Psoas muscle (tissue), 8 donors: ENCODE measurements at places on chromosomes 2 and 18. TPM values are rescaled to one million over a fixed set of nuclear protein-coding genes. Genes with fewer than 3 reads are reported as not detected.

DNA sequence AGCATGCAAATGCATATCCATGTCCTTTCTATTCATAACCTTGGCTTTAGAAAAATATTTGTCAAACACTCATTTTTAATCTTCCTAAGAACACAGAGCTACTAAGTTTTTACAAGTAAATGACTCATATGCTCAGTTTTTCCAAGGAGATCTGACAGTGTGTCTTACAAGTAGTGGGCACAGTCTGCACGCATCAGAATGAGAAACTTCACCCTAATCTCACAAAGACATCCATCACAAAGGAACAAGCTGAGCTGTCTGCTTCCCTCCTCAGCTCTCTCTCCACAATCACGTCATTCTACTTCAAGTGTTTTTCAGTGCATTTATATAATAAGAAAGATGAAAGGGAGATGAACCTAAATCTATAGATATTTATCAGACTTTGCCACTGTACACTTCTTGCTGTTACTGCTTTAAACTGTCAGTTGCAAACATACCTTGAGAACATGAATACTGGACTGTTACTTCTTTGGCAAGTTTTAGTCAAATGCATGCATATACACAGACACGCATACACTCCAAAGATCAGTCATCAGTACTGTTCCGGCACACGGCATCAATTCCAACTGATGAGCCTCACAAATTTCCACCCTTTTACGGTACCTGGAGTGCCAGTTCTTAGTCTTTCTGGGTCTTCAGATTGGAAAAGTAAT lies 75.7 kb downstream of the RBMS1 start:
- no peaks in the 10 kb centered on the region for H3K27me3 ChIP-seq
- H3K27ac ChIP-seq: no peak overlapping the region
- H3K4me3 ChIP-seq: no peak overlapping the region
- H3K36me3 ChIP-seq: no peaks in the 10 kb centered on the region
- no peak for DNase-seq
- H3K4me1 ChIP-seq: peaks cover 29% of the 10 kb centered on the region

- peaks cover 39% of the 10 kb centered on the region for H3K4me1 ChIP-seq
- H3K27ac ChIP-seq: peak overlapping the region; percentile 80
- H3K4me3 ChIP-seq: peak overlapping the region; percentile 26
- no peak for DNase-seq
- H3K27me3 ChIP-seq: no peaks in the 10 kb centered on the region
Observed at GRCh38 chr2:55099878-55100820, 49.9 kb upstream of the RTN4 start.

GRCh38 chr2:18149660-18150246 lies 271.3 kb downstream of the KCNS3 start:
- no peak overlapping the region for H3K27ac ChIP-seq
- no peak for DNase-seq
- H3K27me3 ChIP-seq: no peaks in the 10 kb centered on the region
- H3K4me3 ChIP-seq: no peak overlapping the region

The ALPP gene
- not detected for total RNA-seq

DNA sequence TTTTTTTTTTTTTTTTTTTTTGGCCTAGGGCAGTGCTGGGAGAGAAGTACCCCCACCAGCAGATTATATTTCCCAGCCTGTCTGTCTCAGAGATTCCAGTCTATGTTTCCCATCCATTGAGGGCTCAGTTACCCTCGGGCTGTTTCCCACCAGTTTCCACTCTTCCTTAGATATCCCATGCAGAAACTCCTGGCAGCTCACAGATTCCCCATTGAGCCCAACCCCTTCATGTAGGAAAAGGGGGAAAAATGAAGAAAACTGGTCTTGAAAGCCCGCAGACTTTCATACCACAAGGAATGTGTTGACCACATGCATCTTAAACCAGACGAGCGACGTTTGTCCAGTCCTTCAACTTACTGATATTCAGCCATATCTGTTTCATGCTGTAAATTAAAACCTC lies 15.2 kb downstream of the ASXL3 start:
- DNase-seq: no peak
- H3K36me3 ChIP-seq: no peaks in the 10 kb centered on the region
- no peaks in the 10 kb centered on the region for H3K4me1 ChIP-seq
- H3K27ac ChIP-seq: no peak overlapping the region

- H3K27me3 ChIP-seq: no peaks in the 10 kb centered on the region
- DNase-seq: peak; percentile 59
- peaks cover 6% of the 10 kb centered on the region for H3K4me1 ChIP-seq
- no peaks in the 10 kb centered on the region for H3K36me3 ChIP-seq
- no peak overlapping the region for H3K4me3 ChIP-seq
Observed at GRCh38 chr2:234500394-234501006, 3.6 kb upstream of the ARL4C start.

- peak overlapping the region; percentile 63 for H3K27ac ChIP-seq
- peaks cover 30% of the 10 kb centered on the region for H3K4me1 ChIP-seq
- no peaks in the 10 kb centered on the region for H3K27me3 ChIP-seq
- DNase-seq: no peak
Observed at GRCh38 chr2:212958757-212959295, 192.6 kb downstream of the IKZF2 start.

DNA sequence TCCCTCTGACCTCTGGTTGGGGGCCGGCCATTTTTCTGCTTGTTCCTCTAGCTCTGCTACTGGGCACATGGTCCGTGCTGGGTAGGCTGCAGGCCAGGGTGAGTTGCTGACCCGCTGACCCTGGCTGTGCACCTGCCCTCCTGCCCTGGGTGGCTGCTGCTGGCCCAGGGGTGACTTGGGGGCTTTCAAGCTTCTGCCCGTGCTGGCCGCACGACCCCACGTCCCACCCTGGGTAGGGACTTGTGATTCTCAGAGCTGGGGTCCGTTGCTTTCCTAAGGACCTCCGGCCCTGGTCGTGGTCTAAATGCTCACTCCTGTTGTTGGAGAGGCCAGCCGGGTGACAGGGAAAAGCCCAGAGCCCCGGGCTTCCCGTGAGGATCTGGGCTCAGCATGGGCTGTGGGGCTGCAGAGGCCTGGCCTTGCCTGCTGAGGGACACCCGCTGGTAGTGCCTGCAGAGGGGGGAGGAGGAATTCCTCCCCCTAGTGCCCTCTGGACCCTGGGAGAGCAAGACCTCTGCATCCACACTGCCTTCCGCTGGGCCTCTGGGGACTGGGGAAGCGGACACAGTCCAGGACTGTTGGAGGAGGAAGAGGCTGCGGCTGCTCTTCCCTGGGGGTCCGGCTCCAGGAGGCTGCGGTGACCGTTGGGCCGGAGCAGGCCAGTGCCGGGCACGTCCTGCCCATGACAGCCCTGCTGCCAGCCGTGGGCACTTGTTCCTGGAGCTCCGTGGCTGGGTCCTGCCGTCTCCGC lies 6.3 kb upstream of the GAL3ST2 start:
- peaks cover 4% of the 10 kb centered on the region for H3K27me3 ChIP-seq
- H3K4me3 ChIP-seq: no peak overlapping the region
- H3K36me3 ChIP-seq: no peaks in the 10 kb centered on the region
- H3K27ac ChIP-seq: no peak overlapping the region

The BCL11A gene
- 0.66 TPM for total RNA-seq

The ATP9B gene
- 22.1 TPM for total RNA-seq

DNA sequence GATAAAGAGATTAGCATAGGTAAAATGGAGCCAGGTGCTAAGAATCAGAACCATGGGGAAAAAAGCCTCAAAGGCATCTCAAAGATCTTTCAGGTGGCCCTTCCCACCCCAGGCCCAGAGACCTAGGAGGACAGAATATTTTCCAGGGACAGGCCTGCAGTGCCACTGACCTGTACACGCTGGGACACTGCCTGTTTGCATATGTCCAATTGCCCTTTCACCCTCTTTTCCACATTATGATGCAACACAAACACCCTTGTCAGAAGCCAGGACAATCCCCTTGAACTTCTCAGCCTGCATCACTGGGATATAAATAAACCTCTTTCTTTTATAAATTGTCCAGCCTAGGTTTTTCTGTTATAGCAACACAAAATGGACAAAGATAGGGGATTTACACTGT lies 419.1 kb downstream of the TRIB2 start:
- H3K4me3 ChIP-seq: no peak overlapping the region
- H3K4me1 ChIP-seq: no peaks in the 10 kb centered on the region
- H3K36me3 ChIP-seq: no peaks in the 10 kb centered on the region
- no peaks in the 10 kb centered on the region for H3K27me3 ChIP-seq
- H3K27ac ChIP-seq: no peak overlapping the region

- no peak overlapping the region for H3K4me3 ChIP-seq
- H3K27ac ChIP-seq: no peak overlapping the region
- no peaks in the 10 kb centered on the region for H3K27me3 ChIP-seq
- no peaks in the 10 kb centered on the region for H3K4me1 ChIP-seq
- H3K36me3 ChIP-seq: no peaks in the 10 kb centered on the region
- DNase-seq: no peak
Observed at GRCh38 chr2:128444816-128445522, 126.3 kb upstream of the HS6ST1 start.

The TXNDC2 gene
- total RNA-seq: not detected

The MPP4 gene
- not detected for total RNA-seq

DNA sequence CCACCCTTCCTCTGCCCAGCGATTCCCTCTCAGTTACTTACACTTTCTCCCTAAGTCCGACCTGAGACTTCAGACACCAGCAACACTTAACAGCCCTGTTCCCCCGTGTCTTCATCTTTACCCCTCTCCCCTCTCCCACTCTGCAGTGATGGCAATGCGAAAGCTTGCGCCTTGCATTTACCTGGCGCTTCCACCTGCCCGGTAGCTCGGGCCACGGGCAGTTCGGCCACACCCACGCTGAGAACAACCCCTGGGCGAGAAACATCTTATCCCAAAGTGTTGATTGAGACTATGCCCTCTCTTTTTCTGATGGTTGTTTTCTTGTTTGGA lies 558 bp downstream of the DNAJC10 start:
- H3K4me3 ChIP-seq: peak overlapping the region; percentile 84
- H3K4me1 ChIP-seq: peaks cover 14% of the 10 kb centered on the region
- peak; percentile 7 for DNase-seq
- H3K27ac ChIP-seq: peak overlapping the region; percentile 68
- H3K27me3 ChIP-seq: no peaks in the 10 kb centered on the region

- no peak overlapping the region for H3K27ac ChIP-seq
- H3K27me3 ChIP-seq: no peaks in the 10 kb centered on the region
- no peak overlapping the region for H3K4me3 ChIP-seq
- no peak for DNase-seq
- H3K4me1 ChIP-seq: no peaks in the 10 kb centered on the region
Observed at GRCh38 chr2:145741636-145742035, 1221.7 kb upstream of the ZEB2 start.

DNA sequence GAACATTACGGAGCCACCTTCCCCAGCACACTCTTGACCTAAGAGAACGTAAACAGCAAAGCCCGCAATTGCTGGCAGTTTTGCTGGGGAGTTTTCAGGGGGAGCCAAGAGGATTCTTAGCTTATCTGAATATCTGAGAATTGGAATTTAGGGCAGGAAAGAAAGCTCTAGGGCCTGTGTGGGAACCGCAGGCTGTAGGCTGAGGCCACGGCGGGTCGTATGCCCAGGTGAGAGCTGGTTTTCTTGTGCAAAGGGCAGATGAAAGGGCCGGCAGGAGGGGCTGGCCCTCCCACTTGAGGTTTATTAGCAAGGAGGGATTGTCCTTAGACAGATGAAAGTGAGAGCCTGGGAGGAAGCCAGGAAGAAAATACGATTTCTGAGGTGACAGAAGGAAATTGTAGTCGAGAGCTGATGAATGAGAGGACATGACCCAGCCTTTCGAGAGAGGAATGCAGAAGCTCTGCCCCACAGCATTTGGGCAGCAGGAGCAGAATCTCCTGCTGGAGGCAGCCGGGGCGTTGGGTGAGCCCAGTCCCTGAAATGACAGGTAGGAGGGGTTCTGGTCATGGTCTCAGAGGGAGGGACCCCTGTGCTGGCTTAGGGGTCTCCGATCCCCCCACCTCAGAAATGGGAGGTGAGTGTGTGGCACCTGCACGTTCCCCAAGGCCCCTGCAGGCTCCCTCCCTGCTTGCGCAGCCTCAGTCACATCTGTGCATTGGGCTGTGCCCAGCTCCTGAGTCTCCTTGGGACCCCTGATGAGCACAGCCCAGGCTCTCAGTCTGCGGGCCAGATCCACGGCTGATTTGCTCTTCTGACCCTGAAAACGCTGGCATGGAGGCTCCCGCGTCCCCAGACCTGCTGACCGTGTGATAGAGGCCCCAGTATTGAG lies 61.1 kb downstream of the CABLES1 start:
- no peaks in the 10 kb centered on the region for H3K4me1 ChIP-seq
- H3K27me3 ChIP-seq: no peaks in the 10 kb centered on the region
- no peak overlapping the region for H3K27ac ChIP-seq

GRCh38 chr2:22360735-22361374 lies 1024.1 kb upstream of the KLHL29 start:
- no peaks in the 10 kb centered on the region for H3K27me3 ChIP-seq
- no peak overlapping the region for H3K4me3 ChIP-seq
- no peaks in the 10 kb centered on the region for H3K36me3 ChIP-seq
- DNase-seq: no peak

DNA sequence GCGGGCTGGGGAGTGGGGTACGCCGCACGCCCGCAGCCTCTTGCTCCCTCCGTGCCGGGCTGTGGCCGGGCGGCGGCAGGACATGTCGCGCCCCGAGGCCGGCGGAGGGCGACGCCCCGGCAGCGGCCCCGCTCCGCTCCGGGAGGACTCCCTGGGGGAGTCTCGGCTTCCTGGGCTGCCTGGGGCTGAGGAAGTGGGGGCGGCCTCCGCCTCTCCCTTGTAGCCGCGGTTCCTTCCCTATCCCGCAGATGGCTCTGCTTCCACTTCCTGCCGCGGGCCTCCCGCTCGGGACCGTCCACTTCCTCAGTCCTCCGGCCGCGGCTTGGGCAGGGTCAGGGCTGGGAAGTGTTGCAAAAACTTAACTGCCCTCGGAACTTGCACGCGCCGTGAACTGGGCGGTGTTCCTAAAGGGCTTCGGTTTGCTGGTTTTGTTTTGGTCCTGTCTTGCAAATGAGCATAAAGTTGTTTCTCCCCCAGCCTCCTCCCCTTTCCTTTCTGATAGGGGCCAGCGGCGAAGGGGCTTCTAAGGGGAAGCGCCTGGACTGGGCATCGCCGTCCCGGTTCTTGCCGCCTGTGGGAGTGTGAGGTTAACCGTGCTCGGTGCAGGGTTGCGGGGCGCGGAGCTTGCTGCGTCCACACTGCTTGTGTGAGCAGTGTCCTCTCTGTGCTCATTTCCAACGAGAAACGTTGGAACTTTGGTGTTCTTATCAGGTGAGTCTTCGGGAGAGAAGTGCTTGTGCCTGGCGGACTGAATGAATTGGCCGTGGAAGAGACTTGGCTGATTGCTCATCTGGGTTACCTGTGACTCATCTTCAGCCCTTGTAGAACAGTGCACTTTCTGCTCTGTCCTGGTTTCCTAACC lies 600 bp downstream of the RALB start:
- peaks cover 15% of the 10 kb centered on the region for H3K4me1 ChIP-seq
- DNase-seq: peak; percentile 88
- H3K36me3 ChIP-seq: no peaks in the 10 kb centered on the region
- H3K27me3 ChIP-seq: no peaks in the 10 kb centered on the region
- H3K27ac ChIP-seq: peak overlapping the region; percentile 87
